ENCODE measurements at places on chromosomes 1 and 21.
A peak's percentile ranks its signal among the peaks of the same experiment; 100 is the strongest.

DNA sequence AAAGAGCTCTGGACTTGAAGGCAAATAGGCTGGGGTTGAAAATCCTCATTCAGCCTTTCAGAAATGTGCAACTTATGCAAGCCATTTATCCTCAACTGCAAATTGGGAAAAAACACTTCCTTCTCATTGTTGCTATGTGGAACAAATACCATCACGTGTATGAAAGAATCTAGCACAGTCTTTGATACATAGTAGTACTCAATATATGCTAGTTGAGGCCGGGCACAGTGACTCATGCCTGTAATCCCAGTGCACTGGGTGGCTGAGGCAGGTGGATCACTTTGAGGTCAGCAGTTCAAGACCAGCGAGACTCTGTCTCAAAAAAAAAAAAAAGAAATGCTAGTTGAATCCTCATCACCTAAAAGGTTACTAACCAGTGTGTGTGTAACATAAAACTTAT lies 8.2 kb downstream of the PI4KB start:
- DNase-seq, result no peak

GRCh38 chr1:181033128-181033798 lies 520 bp upstream of the MR1 start:
- DNase-seq, result no peak

GRCh38 chr1:87473203-87473661 lies 144.6 kb downstream of the LMO4 start:
- DNase-seq, result no peak

- no peak for DNase-seq
Observed at GRCh38 chr1:206933333-206933945, 11.7 kb upstream of the FCMR start.

DNA sequence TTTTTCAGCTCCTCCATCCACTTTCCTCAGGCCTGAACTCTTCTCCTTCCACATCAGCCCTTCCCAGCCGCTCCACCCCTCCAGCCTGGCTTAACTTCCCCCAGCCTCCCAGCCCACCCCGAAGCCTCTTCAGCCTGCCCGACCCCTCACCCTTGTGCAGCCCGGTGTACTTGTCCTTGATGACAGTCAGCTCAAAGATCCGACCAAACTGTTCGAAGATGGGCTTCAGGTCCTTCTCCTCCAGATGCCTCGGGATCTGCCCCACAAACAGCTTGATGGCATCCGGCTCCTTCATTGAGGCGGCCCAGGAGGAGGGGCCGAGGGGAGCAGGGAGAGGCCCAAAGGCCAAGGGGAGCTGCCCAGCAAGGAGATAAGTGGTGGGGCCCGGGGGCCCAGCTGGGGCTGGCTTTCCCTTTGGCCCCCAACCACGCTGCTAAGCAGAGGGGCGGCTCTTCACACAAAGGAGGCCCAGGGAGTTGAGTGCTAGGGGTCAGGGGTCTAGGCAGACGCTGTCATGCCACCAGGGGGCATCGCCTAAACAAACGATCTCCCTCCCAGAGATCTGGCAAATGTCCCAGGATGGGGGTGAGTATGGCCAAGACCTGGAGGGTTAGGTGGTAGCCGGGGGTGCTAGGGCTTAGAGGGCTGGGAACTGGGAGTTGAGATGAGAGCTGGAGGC lies 738 bp downstream of the CELF3 start:
- no peak for DNase-seq

DNA sequence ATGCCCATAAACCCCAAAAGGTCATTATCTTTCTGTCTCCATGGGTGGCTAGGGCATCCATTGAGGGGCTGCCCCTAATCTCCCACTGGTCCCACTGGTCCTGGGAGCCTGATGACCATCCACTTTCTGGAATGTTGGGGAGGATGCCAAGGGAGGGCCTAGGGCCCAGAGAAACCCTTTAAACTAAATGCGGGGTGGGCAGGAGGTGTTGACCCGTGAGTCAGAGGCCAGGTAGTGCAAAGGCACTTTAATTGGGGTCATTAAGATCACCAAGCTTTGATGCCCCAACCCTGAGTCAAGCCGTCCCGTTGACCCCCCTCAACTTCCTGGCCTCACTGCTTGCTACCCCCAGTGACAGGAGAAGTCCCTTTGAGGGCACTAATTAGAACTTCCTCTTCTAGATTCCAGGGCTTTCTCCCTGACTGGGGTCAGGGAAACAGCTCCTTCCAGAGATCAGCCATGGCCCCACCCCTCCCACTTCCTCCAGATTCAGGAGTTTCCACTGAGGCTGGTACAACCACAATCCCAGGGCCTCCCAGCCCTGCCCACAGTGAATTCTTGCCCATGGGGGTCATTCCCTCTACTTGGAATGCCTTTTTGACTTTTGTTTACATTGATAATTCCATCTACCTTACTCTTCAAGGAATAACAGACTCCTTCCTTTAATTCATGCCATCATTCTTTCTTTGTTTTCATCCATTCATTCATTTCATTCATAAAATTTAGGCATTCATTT lies 15.5 kb upstream of the SERINC2 start:
- DNase-seq, result no peak

GRCh38 chr1:92473781-92474495 lies 12.8 kb downstream of the GFI1 start:
- no peak for DNase-seq

DNA sequence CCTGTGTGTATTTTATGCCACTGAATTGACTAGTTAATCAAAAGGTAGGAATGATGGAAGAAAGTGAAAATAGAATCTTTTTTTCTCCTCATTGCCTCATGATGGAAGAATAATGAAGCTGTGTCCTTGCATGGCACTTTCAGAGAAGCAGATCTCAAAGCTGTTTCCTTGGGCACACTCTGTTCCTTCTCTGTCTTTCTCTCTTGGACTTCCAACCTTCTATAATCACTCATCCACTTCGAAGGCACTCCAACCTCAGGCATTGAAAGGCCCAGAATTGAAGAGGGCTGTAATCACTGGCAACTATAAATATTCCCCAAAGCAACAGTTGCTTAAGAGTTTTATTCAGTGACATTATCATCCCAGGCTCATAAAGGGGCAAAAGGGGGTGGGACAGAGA lies 31.1 kb upstream of the DNASE2B start:
- DNase-seq, result no peak

GRCh38 chr21:46051379-46051770 lies 46.5 kb upstream of the COL6A2 start:
- no peak for DNase-seq

DNA sequence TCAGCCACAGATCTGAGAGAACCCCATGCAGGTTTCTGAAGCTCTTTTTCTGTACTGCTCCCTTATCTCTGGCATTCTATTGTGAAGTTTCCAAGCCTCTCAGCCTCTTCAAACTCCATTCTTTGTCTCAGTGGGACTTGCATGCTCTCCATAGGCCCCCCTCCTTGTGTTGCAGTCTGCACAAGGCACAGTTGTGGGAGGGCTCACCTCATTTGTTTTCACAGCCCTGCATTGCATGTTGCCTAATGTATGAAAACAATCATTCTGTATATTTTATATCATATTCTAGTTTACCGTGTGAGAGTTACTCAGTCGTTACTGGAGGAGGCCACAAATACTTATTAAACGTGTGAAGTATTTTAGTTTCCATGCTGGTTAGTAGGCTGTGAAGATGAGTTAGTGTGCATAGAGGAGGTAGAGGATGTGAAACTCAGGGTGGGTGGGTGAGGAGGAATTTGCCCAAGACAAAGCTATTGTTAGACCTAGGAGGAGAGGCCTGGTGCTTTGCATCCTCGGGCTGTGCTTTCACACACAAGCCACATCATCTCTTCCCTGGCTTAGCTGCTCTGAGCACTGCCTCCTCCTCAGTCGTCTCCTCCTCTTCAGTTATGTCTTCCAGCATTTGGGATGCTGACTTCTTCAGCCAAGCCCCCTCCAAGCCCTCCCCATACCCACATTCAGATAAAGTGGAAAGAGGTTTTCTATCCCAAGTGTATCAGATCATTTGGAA lies 7.8 kb upstream of the CHI3L2 start:
- no peak for DNase-seq

DNA sequence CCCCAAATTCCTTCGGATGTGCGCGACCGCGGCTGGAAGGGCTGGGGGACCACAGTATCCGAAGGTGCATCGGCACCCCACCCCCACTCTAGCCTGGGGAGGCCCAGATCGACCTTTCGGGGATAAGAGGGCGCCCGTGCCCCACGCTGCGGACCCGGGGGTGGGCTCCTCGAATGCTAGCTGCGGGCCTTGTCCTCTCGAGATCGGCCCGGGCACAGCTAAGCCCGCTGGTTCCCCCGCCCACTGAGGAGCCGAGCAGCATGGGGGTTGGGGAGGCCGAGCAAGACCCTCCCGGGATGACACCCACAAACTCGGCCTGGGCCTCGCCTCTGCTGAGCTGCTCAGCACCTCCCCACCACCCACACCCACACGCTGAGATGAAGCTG lies 653 bp upstream of the IFFO2 start:
- peak; percentile 34 for DNase-seq

GRCh38 chr1:215970406-215970805 lies 403.3 kb downstream of the KCTD3 start:
- no peak for DNase-seq

GRCh38 chr1:102032534-102032933 lies 35.8 kb upstream of the OLFM3 start:
- no peak for DNase-seq

GRCh38 chr1:15414445-15414983 lies 4.8 kb downstream of the EFHD2 start:
- no peak for DNase-seq

DNA sequence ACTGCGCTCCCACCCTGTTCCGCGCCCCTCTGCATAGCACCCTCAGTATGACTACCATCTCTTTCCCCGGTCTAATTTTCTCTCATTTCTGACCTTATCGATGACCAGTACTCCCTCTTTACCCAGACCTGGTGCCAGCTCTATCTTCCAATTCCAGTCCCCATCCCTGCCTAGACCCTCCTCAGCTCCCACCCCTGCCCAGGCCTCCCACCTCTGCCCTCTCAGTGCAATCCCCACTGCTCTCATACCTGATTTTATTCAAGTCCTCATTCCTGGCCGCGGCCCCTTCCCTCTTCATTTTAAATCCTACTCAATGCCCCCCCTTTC lies 1.3 kb downstream of the USP24 start:
- peak; percentile 5 for DNase-seq

DNA sequence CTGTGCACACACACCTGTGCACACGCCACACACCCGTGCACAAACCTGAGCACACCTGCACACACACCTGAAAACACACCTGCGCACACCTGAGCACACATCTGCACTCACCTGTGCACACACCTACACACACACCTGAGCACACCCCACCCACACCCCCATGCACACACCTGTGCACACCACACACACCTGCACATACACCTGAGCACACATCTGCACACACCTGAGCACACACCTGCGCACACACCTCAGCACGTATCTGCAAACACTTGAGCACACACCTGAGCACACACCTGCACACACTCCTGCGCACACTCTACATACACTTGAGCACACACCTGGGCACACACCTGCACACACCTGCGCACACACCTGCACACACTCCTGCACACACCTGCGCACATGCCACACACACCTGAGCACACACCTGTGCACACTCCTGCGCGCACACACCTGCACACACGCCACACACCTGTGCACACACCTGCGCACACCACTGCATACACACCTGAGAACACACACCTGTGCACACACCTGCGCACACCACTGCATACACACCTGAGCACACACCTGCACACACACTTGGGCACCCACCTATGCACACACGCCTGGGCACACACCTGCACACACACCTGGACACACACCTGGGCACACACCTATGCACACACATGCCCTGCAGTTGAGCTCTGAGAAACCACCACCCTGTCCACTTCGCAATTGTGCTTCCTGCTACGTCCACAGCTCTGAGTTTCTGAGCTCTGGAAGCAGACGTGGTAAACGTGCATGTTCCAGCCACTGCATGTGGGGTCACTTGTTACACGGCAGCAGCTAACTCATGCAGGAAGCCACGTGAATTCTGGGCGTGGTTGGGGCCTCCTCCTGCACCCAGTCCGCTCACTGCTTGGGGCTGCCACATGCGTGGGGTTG lies 8.0 kb upstream of the C1orf159 start:
- DNase-seq, result no peak

- DNase-seq, result no peak
Observed at GRCh38 chr1:72186733-72187307, 95.5 kb downstream of the NEGR1 start.
